ENCODE measurements at places on chromosomes 7 and 10.

- no peak for DNase-seq
These were observed 107.8 kb downstream of the SFMBT2 start for GRCh38 chr10:7302930-7303557.

- no peak for DNase-seq
These were observed 94.2 kb upstream of the ABCB5 start for GRCh38 chr7:20521243-20521642.

DNA sequence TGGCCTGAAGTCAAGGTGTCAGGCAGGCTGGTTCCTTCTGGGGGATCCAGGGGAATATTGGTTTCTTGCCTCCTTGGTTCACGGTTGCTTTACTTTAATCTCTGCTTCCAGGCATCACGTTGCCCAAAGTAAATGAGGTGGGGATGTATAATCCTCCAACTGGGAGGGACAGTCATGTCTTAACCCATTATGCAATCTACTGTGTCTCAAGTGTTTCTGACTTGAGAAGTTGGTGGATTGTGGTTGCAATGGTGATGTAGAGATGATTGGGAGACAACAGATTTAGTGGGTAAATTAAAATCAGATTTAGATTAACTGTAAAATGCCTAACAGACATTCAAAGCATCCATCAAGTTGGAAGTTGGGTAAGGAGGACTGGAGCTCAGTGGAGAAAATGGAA is 32.7 kb downstream of the TBXAS1 start:
- DNase-seq: no peak

- no peak for DNase-seq
These were observed 166.4 kb downstream of the SLIT1 start for GRCh38 chr10:97019213-97019844.

DNA sequence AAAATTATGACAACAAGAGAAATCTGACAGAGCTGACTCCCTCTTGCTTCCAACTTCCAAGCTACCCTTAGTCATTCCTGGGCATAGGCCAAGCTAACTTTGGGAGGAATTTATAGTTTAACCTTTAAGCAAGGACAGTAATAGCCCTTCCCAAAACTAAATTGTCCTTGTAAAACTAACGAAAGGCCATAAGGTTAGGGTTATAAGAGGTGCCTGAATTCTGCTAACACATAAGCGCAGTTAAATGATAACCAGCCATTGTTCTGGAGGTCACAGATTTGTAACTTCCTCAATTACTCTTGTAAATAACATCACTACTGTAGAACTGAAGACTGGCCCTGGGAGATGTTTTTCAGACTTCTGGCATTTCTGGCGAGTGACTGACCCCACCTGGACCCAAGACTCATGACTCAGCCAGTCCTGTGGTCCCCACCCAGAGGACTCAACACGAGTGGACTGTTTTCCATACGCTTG is 481.2 kb downstream of the KCNMA1 start:
- no peak for DNase-seq

DNA sequence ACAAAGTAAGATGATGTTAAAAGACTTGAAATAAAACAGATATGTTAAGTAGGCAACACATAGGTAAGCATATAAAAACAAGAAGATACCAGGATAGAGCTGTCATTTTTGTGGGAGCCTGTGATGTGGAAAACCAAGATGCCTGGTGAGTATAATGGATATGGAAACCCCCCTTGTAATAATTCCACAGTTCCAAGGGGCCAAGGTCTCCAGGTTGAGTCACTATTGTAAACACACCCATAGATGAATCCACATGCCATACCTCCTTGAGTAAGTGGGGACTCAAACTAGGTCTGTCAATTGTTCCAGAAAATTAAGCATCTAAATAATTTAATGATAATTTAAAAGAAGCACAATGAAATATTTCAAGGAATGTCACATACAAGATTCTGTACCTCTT is 15.9 kb downstream of the CAV1 start:
- DNase-seq: no peak

DNA sequence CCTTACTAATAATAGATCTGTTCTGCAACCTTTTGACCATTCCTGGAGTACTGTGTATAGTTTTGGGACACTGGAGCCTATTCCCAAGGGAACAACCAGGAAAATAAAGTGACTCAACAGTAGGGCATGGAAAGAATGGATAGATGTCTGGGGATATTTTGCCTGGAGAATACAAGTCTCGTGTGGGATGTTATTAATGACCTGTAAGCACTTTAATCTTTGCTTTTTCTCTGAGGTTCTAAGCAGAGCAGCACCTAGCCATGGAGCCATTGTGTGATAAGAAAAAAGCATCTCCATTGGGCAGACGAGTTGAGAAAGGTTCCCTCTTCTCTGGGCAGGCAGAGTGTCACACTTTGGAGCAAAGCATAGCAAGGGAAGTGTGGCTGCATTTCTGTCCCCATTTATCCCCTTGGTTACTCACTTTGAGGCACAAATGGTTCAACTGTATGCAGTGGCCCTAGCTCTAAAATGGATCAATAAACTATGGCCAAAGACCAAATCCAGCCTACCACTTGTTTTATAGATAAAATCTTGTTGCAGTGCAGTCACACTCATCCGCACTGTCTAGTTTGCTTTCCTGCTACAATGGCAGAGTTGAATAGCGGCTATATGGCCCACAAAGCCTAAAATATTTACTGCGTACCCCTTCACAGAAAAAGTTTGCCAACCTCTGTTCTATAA is 21.0 kb upstream of the CCDC71L start:
- no peak for DNase-seq

- DNase-seq: no peak
These were observed at the start of gene GOLGA7B for GRCh38 chr10:97849687-97850402. GOLGA7B (plus strand) TSS chr10:97849843; CDS start chr10:97850304, 461 bp downstream.

DNA sequence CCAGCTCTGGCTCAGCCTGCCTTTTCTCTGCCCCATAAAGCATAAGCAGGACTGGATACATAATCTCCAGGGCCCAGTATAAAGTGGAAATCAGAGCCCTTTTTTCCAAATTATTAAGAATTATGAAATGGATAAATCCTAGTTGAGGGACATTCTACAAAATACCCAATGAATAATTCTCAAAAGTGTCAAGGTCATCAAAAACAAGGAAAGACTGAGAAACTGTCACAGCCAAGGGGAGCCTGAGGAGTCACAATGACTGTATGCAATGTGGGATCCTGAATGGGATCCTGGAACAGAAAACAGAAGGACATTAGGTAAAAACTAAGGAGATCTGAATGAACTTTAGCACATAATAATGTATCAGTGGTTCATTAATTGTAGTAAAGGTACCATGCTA is 4.8 kb upstream of the UNC5B start:
- DNase-seq: no peak

DNA sequence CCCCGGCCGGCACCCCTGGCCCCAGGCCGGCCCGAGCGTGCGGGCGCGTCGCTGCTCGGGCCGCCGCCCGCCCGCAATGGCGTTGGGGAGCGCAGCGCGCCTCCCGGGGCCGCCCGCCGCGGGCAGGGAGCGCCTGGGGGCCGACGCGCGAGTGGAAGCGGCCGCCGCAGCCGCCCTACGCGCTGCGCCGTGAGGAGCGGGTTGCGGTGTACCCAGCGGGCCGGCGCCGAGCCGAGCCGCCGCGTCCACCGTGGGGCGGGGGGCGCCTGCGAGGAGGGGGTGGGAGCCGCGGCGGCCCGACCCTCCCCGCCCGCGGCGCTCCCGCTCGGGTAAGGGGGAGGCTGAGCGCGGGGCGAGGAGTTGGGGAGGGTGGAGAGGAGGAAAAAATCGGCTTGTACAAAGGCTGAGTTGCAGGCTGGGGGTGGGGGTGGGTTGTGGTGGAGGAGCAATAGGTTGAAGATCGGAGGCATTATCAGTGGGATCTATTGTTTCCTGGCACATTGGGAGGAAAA is 473 bp downstream of the PPP1R9A start:
- DNase-seq: no peak

DNA sequence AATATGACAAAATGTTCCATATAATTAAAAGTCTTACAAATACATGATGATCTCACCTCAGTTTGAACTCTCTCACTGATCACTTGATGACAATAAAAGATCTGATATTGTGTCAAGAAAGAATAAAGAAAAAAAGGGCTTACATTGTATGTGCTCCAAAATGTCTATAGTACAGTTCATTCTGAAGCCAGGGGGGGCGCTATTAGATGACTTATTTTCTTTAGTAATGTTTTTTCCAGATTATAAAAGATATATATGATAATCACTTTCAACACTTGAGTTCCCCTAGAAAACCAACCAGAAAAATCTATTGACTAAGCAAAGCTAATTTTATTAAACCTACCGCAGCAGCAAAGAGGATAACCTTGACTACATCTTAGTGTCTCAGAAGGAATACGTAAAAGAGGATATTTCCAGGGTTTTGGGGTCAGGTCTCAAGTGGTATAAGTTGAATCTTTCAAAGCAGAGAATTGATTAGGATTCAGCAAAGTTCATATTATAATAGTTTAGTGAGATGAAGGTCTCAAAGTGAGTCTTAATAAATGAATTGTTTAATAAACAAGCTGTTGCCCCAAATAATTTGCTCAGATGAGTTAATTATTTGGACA is 55.8 kb downstream of the PTN start:
- DNase-seq: no peak

DNA sequence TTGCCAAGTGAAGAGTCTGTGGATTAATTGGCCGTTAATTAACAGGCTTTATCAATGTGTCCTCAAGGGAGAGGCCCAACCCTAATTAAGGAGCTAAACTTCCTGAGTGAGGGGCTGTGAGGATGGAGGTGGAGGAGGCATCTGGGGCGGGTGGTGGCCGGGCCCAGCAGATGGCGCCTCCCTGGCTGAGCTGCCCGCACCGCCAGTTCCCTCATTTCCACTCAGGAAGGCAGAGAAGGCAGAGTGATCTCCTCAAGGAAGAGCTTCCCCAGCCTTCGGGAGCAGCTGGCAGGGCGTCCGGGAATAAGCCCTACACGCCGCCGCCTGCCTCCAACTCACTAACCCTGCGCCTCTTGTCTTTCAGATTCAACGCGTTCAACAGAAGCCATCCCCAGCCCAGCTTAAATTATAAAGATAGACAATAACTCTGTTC is 112.2 kb downstream of the CYTH3 start:
- no peak for DNase-seq

DNA sequence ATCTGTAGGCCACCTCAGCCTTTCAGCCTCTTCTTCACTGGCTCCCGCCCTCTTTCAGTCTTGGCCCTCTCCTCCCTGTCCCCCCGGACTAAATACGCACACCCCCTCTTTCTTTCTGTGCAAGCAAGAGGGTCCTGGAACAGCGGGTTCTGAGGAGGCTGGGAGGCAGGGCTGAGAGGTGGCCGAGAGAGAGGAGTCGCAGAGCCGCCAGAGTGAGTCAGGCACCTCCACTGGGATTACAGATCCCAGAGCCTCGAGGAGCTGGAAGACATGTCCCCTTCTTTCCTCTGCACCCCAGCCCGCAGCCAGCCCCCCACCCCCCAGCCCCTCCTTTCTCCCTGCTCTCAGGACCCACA is 182 bp downstream of the CCDC136 start:
- no peak for DNase-seq

DNA sequence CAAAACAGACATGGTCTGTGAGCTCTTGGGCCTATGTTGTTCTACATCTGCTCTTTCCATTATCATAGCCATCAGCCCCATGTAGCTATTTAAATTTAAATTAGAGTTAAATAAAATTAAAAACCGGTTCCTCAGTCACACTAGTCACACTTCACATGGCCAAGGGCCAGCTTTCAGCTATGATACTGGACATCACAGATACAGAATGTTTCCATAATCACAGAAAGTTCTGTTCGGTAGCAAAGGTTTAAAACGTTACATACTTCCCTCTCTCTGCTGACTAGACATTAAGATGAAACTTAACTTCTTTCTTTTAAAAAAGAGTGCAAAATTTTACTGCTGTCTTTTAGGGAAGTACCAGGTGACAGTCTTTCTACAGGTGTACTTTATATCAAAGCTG is 43.0 kb downstream of the SRPK2 start:
- no peak for DNase-seq

DNA sequence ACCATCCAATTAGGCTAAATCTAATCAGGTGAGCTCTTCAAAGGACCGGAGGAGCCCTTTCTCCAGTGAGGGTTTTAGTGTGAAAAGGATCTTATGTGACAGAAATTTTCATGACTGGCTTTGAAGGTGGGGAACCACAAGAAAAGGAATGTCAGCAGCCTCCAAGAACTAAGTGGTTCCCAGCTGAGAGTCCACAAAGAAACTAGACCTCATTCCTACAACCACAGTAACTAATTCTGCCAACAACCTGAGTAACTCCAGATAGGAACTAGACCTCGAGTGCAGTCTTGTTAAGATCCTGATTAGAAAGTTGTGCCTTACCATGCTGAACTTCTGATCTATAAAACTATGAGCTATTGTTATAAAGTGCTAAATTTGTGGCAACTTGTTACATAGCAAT is 51.3 kb downstream of the PCLO start:
- no peak for DNase-seq

- no peak for DNase-seq
These were observed 8.9 kb upstream of the TSPAN13 start for GRCh38 chr7:16744518-16745250.

GRCh38 chr10:116891208-116891607 is 41.9 kb downstream of the ENO4 start:
- DNase-seq: no peak

GRCh38 chr10:5683065-5683464 is 1.6 kb upstream of the TASOR2 start:
- no peak for DNase-seq

DNA sequence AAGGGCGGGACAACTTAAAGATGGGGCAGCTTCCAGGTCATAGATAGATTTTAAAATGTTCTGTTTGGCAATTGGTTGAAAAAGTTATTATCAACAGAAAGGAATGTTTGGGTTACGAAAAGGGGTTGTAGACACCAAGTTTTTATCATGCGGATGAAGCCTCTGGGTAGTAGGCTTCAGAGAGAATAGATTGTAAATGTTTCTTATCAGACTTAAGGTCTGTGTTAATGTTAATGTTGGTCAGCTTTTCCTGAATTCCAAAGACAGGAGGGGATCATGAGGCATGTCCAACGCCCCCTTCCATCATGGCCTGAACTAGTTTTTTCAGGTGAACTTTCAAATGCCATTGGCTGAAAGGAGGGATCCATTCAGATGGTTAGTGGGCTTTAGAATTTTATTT is 84.2 kb upstream of the KIF5B start:
- no peak for DNase-seq

DNA sequence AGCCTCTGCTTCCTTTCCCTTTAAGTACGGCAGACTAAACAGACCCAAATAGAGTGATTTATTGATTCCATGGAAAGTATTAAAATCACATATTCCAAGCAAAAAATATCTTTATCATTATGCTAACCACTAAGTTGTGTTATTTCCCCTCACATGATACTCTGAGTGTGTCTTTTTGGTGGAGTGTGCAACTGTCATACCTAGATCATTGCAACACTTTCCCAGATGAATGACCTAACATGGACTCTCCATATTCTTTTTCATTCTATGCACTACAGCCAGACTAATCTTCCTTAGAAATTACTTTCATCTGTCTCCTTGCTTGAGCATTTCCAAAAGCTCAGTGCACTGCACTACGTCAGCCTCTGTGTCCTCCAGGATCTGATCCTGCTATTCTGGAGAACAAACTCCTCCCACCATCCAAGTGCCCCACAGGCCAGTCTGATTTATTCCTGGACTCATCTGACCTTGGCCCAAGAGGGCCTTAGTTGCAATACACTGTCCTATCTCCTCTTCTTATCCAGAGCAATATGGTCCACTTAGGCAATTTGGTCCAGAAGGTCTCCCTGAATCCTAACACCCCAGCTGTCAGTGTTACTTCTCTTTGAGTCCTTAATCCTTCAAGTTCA is 263.3 kb upstream of the KLF6 start:
- no peak for DNase-seq

All from NCI-H2029 treated with DMSO at 0.1 percent for 48 hours (cell line).